ENCODE measurements at places on chromosomes 7 and 10.

- no peak for DNase-seq
Measured at GRCh38 chr10:43452356-43452914, 15.5 kb downstream of the ZNF487 start.

DNA sequence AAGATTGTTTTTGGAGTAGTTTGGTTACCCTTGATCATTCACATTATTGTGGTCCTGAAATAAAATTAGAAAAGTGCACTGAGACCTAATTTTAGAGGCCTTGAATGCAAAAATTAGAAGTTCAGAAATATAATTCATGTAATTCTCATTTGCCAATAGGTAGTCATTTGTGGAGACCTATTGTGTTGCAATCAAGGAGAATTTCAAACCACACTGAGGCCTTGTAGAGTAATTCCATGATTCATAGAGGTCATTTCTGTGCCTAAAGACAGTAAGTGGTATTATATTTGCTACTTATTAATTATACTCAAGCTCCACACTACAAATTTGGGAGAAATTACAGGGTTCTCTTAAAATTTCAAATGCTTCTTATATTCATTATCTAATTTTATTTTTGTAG lies 946.8 kb upstream of the POT1 start:
- DNase-seq = no peak

DNA sequence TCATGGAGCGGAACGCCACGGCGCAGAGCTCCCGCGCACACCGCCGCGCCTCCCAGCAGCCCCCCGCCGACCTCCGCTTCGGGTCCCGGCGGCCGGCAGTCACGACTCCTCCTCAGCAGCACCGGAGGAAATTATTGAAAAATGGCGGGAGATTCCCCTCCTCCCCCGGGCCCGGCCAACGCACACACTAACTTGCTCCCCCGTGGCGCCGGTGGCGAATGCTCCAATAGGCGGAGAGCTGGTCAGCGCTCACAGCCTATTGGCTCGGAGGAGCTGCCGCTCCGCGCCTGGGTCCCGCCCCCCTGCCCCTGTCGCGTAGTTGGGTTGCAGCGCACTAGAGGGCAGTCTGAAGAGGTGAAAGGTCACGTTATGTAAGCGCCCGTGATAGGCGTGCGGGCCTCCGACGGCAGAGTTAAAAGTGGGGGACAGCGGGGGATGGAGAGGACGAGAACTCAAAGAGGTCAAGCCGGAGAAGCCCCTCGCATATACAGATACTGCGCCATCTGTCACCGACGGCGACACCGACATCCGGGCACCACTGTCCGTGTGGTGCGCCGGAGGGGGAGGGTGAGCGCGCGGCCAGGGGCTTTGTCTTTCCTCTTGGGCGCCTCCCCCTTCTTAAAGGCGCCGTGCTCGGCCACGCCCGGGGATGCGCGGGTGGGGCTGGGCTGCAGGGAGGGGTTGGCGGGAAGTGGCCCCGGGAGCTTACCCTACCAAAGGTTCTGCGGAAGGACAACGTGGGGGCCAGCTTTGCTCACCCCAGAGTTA lies at the start of gene BAZ1B:
TSS of gene BAZ1B (minus strand) at position 189 of the 768 bp plus-strand sequence. CDS start 360 bp downstream, outside the sequence.
- peak; percentile 95 for DNase-seq

DNA sequence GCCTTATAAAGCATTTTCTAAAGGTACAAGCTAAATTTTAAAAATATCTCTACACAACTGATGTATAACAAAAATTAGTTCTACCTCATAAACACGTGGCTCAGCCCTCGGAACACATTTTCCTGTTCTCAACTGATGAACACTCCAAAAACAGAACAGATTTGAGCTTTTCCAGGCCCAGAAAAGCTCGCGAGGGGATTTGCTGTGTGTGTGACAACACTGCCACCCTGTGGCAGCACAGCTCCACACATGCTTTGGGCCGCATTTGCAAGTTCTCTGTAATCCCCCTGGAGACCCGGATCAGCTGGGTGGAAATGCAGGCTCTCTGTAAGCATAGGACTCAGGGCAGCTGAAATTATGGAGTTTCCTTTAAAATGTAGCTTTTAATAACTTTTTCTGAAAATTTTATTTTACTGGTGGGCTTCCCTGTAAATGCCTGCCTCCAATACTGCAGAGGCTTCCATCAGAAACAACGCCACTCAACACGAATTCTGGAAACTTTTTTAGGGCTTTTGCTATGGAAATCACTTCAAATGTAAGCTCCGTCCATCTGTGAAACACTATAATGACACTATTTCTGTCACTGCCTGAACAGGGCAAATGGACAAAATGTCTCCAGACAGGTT lies 155.5 kb downstream of the COBL start:
- peak; percentile 57 for DNase-seq

DNA sequence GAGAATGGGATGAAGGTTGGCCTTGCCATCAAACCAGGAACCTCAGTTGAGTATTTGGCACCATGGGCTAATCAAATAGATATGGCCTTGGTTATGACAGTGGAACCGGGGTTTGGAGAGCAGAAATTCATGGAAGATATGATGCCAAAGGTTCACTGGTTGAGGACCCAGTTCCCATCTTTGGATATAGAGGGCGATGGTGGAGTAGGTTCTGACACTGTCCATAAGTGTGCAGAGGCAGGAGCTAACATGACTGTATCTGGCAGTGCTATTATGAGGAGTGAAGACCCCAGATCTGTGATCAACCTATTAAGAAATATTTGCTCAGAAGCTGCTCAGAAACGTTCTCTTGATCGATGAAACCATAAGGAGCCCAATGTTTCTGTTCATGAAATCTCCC lies 637 bp downstream of the RPEL1 start:
- DNase-seq = no peak

- DNase-seq = no peak
Measured at GRCh38 chr7:70923181-70923845, 208.6 kb upstream of the GALNT17 start.

DNA sequence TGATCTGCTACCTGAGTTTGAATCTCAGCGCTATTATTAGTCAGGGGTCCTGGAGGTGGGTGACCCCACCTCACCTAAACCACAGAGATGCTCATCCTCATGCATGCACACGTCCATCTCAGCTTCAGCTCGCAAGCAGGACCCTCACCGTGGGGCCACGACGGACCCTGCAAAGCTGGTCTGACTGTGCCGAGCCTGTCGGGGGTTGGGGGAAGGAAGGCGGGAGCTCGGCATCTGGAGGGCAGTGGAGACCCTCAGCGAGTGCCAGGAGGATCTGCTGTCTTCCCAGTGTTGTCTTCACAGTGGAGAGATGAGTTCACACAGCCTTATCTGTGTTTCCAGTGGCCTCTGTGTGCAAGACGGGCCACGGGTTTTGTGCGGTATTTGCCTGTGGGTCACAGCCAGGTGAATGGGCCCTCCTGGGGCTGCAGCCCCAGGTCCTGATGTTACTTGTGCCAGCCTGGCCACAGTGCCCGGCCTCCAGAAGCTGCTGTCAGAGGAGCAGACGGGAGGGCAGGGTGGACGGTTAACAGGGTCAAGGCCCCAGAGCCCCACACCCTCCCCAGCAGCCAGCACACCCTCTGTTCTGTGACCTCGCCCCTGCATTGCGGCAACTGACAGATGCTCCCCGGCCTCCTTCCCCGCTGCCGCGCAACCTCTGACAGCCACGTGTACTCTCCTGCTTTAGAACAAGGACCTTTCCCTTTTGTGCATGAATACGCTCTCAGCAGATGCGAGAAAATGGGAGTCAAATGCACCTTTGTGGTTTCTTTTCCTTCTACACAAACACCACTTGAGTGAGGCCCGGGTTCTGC lies 528.8 kb downstream of the DNAJB6 start:
- no peak for DNase-seq

DNA sequence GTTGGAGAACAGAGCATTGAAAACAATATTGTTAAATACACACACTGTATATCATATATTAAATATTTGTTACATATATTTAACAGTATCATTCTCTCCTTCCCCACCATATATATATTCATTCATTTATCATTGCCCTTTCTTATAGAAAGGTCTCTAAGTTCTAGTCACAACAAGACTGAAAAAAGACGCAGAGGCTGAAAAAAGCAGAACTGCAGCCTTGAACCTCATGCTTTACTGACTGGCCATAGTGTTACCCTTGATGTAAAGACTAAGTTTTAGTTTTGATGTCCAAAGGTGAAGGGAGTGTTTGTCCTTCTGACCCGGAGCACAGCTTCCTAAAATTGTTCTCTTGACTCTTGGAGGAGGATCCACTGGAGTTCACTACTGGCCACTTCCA lies 247.9 kb downstream of the PTEN start:
- DNase-seq = no peak

- no peak for DNase-seq
Measured at GRCh38 chr10:105148456-105148855, 507.4 kb downstream of the SORCS3 start.

DNA sequence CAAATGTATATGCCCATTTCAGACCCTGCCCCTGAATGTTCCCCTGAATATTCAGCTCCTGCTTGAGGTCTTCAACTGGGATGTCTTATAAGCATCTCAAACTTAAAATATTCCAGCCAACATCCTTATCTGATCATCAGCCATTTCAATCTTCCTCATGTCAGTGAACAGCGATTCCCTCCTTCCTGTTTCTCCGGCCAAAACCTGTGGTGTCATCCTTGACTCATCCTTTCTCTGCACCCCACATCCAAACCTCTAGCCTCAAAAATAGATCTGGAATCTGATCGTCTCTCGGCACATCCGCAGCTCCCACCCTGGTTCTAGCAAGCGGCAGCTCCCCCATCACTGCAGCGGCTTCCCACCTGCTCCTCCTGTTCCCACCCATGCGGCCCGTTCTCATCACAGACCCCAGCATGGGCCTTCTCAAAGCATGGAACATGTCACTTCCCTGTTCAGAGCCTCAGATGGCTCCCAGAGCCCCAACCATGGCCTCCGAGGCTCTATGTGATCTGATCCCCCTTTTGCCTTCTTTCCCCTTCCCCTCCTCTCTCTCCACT lies 165.7 kb downstream of the HECW1 start:
- no peak for DNase-seq

DNA sequence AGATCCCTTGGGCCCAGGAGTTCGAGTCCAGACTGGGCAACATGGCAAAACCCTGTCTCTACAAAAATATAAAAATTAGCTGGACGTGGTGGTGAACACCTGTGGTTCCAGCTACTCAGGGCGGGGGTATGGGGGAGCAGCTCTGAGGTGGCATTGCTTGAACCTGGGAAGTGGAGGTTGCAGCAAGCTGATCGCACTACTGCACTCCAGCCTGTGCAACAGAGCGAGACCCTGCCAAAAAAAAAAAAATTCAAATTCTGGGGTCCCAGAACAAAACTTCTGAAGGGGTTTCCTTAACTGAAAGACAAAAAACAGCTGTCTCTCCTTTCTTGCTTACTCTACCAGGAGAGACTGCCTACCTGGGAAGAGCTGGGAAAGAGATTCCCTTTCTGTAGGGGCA lies 27.0 kb downstream of the DNMBP start:
- DNase-seq = no peak

- no peak for DNase-seq
Measured at GRCh38 chr7:21550821-21551531, 8.1 kb downstream of the DNAH11 start.

DNA sequence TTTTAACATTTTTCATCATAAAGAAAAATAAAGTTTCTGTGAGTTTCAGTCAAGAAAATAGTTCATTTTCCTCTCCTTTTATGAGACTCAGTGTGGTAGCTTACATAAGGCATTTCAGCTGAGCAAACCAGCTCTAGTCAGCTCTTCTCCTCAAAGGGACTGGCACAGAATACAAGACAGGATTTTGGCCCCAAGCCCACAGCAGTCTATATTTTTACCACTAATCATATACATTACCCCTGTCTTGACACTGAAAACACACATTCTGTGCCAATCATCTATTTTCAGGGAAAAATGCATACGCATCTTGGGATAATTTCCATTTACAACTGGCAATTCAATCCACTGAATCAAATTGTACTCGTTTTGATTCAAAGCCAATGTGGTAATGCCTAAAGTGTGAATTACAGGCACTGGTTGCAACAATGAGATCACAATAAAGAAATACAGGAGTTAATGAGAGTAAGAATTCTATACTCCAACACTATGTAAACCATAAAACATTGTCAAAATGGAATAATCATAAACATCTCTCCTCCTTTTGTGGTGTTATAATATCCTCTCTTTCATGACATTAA lies 186.4 kb downstream of the CACNA2D1 start:
- DNase-seq = no peak

GRCh38 chr7:27605689-27606269 lies 56.9 kb downstream of the HIBADH start:
- no peak for DNase-seq

DNA sequence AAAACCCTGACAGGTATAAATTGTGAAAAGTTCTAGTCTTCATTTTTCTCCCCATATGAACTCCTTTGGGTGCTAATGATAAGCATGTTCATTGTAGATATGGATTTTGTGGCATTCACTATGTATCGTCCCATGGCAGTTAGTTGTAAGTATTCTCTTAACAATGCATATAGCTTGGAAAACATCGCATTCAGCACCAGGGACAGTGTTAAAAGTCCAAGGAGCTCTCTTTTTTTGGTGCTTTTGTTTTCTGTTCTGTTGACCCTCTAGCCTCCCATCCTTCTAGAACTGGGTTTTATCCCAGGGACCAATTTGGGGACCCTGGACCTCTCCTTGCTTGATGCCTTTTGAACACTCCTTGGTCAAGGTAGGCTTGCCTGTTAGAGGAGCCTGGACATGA lies 37.7 kb downstream of the INSYN2A start:
- no peak for DNase-seq

DNA sequence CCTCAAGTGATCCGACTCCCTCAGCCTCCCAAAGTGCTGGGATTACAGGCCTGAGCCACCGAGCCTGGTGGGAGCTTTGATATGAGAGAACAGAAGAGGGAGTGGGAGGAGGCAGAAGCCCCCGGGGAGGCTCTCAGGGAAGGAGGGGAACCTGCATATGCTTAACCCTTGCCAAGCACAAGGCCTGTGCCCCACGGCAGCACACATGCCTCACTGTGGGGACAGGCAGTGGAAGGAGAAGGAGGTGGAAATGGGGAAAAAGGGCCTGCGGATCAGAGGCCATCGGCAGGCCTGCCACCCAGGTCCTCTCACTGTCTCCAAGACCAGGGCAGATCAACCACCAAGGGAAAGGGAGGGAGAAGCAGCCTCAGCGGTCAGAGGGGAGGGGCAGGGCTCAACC lies 7.2 kb upstream of the GRID1 start:
- no peak for DNase-seq

DNA sequence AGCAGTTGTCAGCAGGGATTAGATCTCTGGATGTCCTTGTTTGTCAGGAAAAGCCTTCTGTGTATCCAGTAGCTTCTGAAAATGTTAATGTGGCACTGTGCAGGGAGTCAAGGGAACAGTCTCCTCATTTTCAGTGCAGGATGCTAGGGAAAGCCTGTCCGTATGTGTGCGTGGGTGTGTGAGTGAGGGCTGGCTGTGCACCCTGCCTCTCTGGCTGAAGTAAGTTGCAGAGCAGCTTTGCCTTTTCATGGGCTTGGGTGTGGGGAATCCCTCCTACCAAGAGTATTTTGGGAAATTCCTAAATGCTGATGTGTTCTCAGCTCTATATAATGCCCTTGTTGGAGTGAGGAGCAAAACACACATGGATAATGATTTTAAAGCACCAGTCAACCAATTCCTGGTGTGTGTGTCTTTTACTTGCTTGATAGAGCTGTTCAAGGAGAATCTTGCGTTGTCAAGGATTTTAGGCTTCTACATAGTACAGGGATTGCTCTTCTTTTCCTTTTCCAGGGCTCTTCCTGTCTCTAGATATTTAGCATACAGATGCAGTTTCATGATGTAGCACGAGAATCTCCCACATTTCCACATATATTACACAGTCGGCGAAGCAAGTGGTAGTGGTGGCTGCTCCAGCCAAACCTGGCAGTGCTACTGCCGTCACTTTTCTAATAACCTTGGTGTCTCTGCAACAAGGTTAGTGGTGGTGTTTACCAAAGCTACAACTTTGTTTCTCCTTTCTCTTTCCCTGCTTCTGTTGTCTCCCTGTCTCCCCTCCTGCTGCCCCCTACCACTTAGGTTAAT lies 92.8 kb downstream of the MCU start:
- DNase-seq = no peak

Measured in T-helper 1 cell (primary cell).